ENCODE measurements at places on chromosomes 3 and 15.

DNA sequence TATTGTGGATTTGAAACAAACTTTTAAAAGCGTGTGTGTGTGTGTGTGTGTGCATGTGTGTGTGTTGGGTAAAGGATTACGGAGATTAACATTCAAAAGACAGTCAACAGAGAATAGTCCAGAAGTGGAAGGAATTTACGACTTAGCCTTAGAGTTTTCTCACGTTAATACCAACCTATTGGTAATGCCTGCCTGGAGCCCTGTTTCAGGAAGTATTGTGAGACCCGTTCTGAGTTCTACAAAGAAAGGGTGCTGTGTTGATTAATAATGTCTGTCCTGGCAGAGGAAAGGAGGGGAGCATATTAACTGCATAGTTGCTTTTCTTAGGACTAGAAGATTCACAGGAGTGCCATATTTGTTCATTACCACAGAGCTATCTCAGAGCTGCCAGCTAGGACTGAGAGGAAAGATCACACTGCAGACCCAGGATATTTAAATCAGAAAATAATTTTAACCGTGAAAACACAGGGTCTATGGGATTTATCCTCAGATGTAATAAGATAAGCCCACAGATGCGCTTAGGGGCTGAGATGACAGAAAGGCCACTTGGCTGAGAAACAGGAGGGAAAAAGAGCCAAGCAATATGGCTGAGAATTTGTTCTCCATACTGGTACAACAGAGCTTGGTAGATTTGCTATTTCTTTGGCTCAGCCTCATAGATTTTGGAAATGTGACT, 40.5 kb upstream of the FRMD4B start:
- no peak for DNase-seq

GRCh38 chr3:133445108-133445507, 45.3 kb downstream of the BFSP2 start:
- no peak for DNase-seq

- DNase-seq: no peak
Measured at GRCh38 chr3:62888180-62888579, 13.0 kb upstream of the CADPS start.

- no peak for DNase-seq
Measured at GRCh38 chr3:12399226-12399625, 85.1 kb upstream of the TSEN2 start.

DNA sequence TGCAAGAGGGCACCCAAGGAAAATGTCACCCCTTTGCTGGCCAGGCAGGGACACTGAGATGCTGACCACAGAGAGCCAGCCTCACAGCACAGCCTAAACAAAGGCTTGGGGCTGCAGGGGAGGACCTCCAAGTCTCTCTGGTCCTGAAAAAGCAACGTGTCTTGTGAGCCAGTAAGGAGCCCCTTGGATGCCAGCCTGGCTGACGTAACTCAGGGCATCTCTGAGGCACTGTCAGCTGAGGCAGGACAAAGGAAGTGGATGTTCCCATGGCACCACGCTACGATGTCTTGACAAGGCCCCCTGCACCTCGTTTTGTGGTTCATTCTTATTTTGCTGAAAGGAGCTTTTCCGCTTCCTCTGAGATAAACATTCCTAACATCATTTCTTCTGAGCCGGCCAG, 160.7 kb downstream of the OR4M2 start:
- DNase-seq: no peak

DNA sequence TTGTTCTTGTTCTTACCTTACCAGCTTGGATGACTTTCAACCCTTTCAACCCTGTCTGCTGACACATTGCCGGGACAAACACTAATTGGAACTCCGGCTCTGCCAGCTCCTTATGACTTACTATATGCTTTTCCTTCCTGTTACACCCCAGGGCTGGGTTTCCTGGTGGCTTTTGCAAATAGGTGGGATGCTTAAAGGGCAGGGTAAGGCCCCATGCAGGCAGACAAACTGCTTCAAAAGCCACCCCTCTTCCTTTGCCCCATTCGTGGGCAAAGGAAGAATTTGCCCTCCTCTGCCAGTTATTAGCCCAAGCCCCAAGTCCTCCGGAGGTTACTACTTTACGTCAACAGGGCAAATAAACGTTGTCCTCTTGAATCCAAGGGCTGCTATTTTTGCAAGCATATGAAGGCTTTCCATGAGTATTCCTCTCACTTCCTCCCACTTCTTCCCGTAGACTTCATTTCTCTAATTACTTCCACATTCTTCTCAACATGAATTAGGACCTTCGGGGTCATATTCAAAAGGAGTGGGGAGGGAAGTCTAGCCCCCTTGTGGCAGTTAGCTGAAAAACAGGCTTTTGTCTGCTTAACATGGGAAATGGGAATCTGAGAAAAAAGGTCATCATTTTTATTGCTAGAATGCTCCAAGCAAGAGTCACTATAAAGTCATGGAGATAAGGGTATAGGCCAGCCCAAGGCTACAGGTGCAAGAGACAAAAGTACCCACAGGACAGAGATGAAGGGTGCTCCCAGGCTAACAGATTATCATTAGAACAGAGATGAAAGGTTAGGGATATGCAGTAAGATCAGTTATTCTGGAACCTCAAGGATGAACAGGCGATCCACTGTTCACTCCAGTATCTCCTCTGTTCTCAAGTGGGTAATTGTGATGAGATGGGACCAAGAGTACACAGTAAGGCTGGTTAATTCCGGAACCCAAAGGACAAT, 56.3 kb upstream of the FSTL1 start:
- peak; percentile 20 for DNase-seq

DNA sequence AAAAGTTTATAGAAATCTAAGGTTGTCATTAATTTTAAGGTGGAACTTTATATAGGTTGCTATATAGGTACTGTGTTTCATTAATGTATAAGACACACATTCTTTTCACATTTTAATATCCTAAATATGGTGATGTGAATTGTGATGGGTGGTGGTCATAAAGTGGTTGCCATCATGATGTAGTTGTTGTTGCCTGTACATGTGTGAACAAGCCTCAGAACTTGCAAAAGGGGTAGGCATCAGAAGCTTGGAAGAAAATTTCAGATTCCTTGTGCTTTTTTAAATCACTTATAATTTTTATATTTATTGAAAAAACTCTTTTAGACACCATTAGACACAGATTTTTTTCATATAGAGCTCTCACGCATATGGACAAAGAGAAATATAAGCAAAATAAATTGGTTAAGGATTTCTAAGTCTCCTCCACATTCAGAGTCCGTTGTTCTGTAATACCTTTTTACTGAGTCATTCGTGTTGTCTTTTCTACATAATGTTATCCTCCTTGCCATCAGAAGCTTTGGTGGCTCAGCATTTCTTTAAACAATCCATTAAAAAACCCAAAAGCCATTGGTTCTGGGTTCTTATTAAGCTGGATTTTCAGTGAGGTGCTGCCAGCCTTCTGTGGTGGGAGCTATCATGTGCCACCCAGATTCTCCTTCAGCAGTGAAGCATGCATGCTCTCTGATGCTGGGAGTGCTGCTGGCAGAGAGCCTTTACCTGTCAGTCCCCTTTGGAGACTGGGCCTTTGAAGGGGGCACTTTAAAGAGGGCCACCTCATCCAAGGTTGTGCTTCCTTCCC, 140.4 kb upstream of the GALNT15 start:
- DNase-seq: no peak
